ENCODE measurements at places on chromosomes 5 and 9.
A peak's percentile ranks its signal among the peaks of the same experiment; 100 is the strongest.

DNA sequence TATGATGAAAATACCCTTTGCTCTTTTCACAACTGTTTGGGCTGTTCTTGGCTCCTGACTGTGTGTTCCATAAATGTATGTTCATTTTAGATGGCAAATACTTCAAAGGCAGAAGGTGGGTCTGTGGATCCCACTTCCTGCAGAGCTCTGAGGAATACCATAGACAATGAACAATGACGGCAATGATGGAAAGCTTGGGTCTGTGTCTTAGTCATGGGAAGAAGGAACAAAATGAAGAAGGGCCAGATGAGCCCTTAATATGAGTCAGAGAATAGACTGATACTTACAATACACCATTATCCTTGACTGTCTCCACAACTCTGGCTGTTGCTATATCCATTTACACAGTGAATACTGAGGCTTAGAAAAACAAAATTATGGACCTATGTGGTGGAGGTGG, 126.0 kb downstream of the SLIT3 start:
- no peak for DNase-seq

DNA sequence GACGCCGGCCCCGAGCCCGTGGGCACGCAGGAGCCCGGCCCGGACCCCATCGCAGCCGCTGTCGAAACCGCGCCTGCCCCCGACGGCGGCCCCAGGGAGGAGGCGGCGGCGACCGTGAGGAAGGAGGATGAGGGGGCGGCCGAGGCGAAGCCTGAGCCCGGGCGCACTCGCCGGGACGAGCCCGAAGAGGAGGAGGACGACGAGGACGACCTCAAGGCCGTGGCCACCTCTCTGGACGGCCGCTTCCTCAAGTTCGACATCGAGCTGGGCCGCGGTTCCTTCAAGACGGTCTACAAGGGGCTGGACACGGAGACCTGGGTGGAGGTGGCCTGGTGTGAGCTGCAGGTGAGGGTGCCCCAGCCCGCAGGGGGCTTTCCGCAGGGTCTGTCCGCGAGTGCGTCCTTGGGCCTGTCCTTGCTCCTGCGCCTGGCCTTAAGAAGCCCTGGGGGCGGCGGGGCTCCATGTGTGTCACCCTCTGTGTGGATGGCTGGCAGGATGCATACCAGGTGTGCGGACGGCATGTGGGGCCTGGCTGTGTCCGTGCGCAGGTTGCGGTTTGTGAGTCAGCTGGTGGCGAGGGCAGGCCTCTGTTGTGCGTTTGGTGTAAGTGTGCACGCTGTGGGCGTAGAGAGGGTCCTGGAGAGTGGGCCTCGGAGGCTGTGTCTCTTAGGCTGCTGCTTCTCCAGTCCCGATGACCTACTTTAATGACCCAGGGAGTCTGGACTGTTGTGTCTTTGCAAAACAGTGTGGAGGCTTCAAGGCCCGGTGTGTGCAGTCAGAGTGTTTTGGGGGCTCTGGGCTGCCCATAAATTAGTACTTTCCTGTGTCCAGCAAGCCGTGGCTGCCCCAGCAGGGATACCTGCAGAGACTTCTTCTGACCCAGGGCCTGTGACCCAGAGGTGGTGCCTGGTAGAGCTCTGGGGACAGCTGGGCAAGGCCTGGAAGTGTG, 1.6 kb downstream of the WNK2 start:
- peak; percentile 72 for DNase-seq

DNA sequence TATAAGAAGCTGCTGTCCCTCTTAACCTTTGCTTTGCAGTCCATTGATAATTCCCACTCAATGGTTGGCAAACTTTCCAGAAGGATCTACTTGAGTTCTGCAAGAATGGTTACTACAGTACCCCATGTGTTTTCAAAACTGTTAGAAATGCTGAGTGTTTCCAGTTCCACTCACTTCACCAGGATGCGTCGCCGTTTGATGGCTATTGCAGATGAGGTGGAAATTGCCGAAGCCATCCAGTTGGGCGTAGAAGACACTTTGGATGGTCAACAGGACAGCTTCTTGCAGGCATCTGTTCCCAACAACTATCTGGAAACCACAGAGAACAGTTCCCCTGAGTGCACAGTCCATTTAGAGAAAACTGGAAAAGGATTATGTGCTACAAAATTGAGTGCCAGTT, 27.8 kb upstream of the SETD9 start:
- no peak for DNase-seq

GRCh38 chr5:107402434-107403227, 268.1 kb downstream of the EFNA5 start:
- no peak for DNase-seq

- no peak for DNase-seq
Observed at GRCh38 chr5:116887104-116887503, 312.5 kb upstream of the SEMA6A start.

GRCh38 chr5:132232465-132232864, 4.8 kb upstream of the P4HA2 start:
- no peak for DNase-seq

GRCh38 chr5:90878549-90879196, 320.1 kb downstream of the ADGRV1 start:
- DNase-seq = peak; percentile 84

- DNase-seq = no peak
Observed at GRCh38 chr5:124583469-124584350, 162.7 kb downstream of the ZNF608 start.

GRCh38 chr9:36913393-36914211, 120.5 kb downstream of the PAX5 start:
- no peak for DNase-seq

DNA sequence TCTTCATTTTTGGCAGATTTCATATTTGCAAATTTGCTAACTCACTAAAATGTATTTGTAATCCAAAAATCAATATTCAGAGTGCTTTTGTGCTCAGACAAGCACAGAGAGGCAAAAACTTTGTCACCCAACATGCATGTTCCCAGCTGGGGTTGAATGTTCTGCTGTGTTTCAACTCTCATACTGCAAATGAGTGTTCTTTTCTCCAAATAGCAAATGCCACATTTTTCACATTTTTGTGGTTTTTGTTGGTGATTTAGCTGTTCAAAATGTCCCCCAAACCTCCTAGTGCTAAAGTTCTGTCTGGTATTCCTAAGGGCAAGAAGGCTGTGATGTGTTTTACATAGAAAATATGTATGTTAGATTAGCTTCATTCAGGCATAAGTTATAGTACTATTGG, 87.3 kb upstream of the PCSK5 start:
- DNase-seq = no peak

DNA sequence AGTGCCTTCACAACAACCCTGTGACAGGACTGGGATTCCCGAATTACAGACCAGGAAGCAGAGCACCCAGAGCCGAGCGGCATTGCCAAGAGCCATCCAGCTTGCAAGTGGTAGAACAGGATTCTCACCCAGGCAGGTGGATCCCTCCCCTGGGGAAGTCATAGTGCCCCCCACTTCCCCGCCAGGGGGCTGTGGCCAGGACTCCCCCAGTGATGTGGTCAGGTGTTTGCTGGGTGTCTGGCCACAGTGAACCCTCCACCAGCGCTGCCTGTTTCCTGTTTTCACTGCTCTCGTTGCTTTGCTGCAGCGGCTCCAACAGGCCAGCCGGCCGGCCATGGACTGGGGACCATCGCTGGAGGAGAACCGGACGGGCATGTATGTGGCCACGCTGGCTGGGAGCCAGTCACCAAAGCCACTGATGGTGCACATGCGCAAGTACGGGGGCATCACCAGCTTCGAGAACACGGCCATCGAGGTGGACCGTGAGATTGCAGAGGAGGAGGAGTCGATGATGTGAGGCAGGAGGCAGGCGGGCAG, 19.3 kb downstream of the SLC6A7 start:
- DNase-seq = peak; percentile 25

- DNase-seq = no peak
Observed at GRCh38 chr9:31908158-31908890, 476.1 kb upstream of the ACO1 start.

GRCh38 chr5:94473936-94474335, 144.5 kb downstream of the KIAA0825 start:
- DNase-seq = no peak

DNA sequence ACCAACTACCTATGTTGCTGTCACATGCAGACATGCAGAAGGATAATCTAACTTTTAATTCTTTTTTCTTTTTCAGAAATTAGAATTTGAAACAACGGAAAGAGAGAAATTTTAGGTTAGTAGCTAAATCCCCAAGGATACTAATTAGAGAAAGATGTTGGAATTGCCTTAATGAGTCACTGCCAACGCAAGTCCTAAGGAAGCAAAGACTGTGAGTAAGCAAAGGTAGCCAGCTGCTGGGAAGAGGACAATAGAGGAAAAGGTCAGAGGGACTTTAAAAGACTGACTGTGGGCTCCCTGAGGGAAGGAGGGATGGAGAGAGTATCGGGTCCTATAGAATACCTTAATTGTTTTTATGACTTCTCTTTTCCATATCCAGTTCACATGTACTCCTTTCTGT, 461.9 kb upstream of the PAPPA start:
- DNase-seq = peak; percentile 62

DNA sequence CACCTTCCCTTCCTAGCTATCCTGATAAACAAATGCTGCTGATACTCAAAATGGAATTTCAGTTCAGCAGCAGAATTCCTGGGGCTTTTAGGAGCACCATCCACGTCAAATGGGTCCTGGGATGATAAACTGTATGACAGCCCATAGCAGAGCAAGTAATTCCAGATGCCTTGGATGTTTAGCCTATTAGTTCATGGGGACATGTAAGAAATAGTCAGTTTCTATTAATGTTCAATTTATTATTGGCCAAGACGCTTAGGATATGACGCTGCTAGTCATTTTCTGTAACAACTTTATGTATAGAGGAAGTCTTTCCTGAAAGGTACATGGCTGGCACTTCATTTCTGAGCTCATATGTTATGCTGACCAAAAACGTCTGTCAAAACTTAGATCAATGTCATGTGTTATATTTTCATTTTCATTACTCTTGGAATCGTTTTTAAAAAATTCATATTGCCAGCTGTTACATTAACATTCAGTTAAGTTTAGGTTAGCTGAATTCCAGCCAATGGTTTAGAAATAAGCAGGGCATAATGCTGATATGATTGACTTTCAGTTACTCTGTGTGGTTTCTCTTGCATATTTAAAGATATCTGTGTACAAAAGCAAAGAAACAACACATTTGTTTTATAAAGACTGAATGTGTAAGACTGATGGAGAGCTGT, 243.8 kb downstream of the CSNK1G3 start:
- DNase-seq = peak; percentile 57

DNA sequence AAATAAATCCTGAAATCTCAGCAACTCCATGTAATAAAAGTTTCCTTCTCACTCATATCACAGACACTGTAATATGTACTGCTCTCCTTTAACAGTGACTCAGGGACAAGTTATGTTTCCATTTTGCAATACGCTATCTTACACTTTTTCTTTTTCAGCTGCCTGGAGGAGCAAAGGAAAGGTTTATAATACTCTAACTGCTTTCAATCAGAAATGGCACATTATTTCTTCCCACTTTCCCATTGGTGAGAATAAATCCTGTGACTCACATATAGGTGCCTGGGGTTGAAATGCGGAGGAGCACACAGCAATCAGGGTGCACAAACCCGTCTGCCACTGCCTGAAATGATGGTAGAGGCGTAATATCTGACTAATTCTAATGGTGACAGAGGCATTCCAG, 186.6 kb downstream of the HINT1 start:
- DNase-seq = peak; percentile 59

DNA sequence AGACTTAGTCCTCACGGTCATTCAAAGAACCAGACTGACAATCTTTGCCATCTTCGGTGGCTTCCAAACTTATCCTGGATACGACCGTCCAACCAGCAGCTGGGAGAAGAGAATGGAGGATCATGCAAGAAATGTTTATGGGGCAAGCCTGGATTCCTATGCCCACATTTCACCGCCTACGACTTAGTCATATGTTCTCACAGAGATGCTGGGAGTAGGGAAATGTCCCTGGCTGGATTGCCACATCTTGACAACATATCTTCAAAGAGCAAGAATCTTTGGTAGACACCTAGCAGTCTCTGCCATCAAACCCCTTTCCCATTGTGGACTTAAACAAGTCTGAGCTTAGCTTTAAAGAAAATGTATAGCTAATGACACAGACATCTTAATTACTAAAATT, 5.0 kb downstream of the MED7 start:
- peak; percentile 72 for DNase-seq

DNA sequence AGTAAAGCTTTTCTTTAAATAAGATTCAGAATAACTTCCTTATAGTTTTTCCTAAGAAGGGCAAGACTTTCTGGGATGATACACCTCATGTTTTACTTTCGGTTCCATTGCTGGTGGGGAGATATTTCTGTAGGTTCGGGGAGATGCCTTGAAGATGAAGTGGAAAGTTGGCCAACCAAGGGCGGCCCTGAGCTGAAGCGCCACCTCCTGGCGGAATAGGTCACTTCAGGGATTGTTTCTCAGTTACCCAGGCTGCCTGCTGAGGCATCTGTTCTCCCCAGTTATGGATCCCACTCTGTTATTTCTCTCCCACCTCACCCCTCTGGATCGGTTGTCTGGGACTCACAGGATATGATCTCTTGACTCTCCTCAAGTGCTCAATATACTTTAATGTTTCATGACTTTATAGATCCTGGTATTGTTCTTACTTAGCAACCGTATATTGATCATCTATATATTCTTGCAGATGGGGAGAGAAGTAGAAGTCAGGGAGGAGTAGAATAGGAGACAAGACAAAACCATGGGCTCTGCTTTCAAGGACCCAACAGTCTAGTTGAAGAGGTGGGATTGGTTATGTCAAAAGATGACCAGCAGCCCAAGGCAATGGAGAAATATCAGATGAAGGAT, 23.4 kb downstream of the MEGF10 start:
- peak; percentile 54 for DNase-seq

- no peak for DNase-seq
Observed at GRCh38 chr9:83509402-83509801, 28.8 kb downstream of the FRMD3 start.

DNA sequence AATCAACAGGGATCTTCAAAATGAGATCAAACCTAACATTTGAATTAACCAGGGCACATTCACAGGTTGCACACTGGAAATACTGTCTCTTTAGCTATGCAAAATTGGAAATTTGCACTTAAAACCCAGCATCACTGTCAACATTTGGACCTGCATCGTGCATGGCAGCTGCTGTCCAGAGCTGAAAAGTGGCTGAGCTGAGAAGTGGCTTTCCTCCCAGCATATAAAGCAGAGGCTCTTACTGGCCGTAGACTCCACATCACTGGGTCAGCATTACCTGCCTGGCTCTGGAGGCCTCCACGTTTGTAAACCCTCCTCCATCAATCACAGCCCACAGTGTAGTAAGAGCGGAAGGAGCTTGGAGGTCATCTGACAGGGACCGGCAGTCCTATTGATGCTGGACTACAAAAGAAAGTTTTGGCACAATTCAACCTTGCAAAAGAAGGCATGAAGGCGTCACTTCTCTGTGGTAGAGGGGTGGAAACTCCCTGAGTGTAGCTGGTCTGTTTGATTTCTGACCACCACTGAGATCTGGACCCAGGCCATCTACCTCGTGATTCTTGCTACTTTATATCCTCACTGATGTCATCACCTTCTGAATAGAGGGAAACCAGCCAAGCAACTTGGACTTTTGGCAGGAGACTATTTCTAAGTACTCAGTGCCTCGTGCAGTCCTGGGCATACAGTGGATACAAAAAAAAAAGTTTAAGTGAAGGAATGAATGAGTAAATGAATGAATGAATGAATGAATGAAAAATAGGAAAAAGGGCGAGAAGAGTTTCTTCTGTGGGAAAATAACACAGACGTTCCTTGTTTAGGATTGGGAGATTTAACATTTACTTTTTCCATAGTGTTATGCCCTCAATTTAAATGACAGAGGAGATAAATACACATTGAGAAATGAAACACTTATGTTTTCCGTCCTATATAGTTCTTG, 14.8 kb downstream of the RASEF start:
- DNase-seq = no peak
